ENCODE measurements at places on chromosomes 7 and 10.

DNA sequence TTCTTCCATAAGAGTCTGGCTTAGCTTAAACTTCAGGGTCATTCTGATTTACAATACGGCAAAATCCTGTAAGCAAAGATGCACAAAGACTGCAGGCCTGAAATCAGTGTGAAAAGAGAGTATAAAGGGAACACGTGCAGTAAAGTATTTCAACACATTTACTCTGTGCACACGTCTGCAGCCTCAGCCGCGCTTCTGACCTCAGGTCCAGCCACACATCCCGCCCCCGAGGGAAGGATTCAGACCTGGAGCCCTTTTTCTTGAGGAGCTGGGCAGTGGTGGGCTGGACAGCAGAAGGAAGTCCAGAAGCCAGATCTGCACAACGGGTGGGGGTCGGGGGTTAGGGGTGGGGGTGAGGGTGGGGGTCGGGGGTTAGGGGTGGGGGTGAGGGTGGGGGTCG lies 58.9 kb upstream of the FAM20C start:
- no peak for DNase-seq

DNA sequence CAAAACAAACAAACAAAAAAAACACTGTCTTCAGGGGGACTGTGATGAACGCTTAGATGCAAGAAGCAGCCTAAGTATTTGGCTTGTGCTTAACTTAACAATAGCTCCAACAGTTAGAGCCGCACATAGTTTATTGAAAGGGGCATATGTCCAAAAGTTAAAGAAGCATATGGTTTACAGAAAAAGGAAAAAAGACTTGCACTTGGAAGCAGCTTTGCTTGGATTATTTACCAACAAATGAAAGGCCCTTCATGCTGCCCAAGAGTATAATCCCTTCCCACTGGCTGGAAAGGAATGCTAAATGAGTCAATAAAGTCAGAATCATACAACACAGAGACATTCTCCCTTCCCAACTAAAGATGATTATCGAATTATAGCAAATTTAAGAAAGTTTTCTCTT lies 77.9 kb downstream of the GLI3 start:
- DNase-seq, result no peak

- no peak for DNase-seq
These were observed 205.4 kb downstream of the KCNMA1 start for GRCh38 chr10:77431980-77432797.

GRCh38 chr10:99612167-99612831 lies 7.9 kb downstream of the SLC25A28 start:
- DNase-seq, result no peak

DNA sequence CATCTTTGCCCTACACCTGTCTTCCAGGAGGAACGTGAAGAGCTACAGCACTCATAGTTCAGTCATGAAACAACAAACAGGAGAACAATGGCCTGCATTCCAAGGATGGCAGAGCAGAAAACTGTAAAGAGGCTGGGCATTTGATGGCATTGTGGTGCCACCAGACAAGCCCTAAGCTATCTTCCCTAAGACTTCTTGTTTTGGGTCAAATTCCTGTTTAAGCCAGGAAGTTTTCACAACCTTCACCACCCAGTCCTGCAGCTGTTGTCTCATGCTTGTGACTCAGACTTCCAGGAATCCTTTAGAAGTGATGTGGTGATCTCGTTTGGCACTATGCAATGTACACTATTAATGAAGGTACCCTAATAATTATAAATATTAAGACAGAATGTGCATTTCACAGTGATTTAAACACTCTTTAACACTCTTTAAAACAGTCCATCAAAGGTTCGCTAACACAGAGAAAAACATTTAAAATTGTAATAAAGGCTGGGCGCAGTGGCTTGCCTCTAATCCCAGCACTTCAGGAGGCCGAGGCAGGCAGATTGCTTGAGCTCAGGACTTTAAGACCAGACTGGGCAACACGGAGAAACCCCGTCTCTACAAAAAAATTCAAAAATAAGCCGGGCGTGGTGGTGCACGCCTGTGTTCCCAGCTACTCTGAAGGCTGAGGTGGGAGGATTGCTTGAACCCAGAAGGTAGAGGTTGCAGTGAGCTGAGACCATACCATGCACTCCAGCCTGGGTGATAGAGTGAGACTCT lies 2.7 kb upstream of the HERPUD2 start:
- no peak for DNase-seq

GRCh38 chr10:16856567-16856966 lies 39.3 kb upstream of the RSU1 start:
- no peak for DNase-seq

- no peak for DNase-seq
These were observed 27.4 kb upstream of the GRID1 start for GRCh38 chr10:86393862-86394455.

DNA sequence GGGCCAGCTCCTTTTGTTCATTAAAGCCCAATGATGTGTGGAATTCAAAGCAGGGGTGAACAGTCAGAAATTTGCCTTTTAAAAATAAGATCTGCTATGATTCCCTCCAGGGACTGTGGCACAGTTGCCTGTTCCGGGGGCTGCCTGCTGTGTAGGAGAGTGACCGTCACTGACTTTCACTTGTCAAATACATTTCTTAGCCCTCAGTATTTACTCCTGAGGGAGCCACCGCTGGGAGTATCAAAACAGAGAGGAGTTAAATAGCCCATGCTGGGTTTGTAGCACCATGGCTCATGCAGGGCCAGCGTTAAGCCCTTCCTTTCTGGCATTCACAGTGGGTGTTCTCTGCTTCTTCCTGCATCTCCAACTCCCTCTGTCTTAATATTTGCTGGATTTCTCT lies 897.8 kb downstream of the SORCS3 start:
- DNase-seq, result no peak

GRCh38 chr10:110138197-110138812 lies 69.1 kb upstream of the MXI1 start:
- DNase-seq, result no peak

GRCh38 chr7:70942791-70943190 lies 189.2 kb upstream of the GALNT17 start:
- DNase-seq, result no peak

- no peak for DNase-seq
These were observed 161.7 kb downstream of the NRBF2 start for GRCh38 chr10:63294781-63295180.

GRCh38 chr10:132540456-132540855 lies 2.9 kb downstream of the INPP5A start:
- DNase-seq, result no peak

DNA sequence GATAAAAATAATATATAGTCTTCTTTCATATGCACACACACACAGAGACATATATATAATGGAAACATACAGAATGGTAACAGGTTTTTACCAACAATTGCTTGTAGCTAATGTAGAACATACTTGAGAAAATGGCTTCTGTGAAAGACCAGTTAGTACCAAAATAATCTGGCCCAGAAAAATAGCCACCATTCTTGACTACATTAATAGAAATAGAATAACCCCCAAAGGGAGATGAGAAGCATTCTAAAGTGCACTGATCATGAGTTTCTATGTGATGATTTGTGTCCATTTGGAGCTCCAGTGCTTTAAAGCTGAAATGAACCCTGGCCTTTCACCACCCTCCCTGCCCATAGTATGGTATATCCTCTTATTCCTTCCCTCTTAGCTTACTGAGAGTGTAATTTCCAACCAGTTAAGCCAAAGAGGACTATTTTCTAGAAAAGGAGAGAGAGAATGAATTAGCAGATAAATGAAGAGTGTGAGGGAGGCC lies 22.9 kb upstream of the IFIT2 start:
- DNase-seq, result no peak

DNA sequence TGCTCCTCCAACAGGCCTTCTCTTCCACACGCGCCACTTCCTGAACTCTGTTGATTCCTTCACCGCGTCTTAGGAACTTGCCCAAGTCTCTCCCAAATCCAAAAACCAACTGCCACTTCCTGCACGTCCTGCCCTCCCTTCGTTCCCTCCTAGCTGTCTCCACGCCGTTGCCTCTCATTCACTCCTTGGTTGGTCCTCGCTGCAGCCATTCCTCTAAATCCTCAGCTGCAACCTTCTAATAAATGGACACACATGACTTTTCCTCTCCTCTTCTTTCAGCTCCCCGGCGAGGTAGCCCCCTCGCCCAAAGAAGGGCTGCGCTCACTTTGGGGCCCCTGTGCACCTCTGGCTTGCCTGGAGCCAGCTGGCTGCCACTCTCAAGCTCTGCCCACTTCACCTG lies 110.2 kb downstream of the XRCC2 start:
- DNase-seq, result no peak

All from stimulated activated CD4-positive, alpha-beta T cell treated with anti-CD3 and anti-CD28 coated beads, TNF-alpha, amount 100 ng/mL, for 48 hours (primary cell).